Stimulated activated memory B cell treated with anti-CD40 and anti-IgM and Interleukin-4, amounts not matched to agents 10 μg/mL and 1 μg/mL and 100 μg/mL, for 72 hours (primary cell): ENCODE measurements at places on chromosomes 13 and 19.

DNA sequence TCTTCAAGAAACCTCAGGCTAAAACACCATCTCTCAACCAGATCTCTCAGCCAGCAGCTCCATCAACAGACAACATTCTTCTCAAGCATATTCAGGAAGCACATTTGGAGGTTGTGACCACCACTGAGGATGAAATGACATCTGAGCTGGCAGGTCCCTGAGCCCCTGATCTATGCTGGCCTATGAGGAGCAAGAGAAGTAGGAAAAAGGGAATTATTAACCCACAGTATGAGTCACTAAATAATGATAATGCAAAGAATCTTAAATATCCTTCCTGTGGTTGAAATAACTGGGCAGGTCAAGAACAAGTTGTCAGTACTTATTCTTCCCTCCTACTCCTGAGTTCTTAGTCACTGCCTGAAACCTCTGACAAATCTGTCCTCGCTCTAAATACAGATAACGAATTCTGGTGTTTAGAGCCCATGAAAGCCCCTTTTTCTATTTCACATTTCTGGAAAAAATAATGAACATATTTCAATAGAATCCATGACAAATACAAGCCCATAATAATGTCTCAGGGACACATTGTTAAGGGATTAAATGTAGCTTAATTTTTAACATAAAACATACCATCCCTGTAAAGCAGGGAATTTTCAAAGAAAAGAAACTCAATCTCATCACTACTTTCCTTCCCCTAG lies 225.8 kb upstream of the IRS2 start:
- no peaks in the 10 kb centered on the region for H3K36me3 ChIP-seq
- H3K4me3 ChIP-seq, result no peak overlapping the region
- ATAC-seq, result no peak
- H3K27me3 ChIP-seq, result no peaks in the 10 kb centered on the region
- no peaks in the 10 kb centered on the region for H3K4me1 ChIP-seq

DNA sequence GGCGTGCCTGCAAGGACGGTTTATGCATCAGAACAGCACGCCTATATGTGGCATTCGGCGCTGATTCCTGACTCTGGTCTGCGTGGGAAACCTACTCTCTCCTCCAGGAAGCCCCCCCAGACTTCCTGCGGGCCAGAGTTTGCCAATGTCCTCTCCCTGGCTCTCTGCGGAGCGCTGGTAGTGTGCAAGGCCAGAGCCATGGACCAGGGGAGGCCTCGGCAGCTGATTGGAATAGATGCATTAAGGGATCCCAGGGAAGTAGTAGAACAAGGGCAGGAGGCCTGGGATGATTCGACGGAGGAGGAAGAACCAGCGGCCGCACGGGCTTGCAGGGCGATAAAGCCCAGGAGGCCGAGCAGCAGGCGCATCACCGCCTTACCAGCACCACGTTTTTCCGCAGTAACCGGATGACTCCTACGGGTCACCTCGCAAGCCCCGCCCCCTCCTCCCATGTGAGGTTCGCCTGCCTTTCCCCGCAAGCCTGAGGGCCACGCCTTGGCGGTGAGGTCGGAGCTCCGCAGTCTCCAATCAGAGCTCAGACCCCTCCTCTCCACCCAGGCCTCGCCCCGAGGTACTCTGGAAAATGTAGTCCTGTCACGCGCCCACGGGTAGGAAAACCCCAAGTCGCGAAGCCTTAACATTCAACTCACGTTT lies 5.0 kb downstream of the CLEC11A start:
- no peak overlapping the region for H3K27ac ChIP-seq
- H3K4me1 ChIP-seq, result peaks cover 1% of the 10 kb centered on the region
- H3K4me3 ChIP-seq, result no peak overlapping the region
- H3K27me3 ChIP-seq, result peaks cover 75% of the 10 kb centered on the region

- no peaks in the 10 kb centered on the region for H3K27me3 ChIP-seq
- peaks cover 45% of the 10 kb centered on the region for H3K4me1 ChIP-seq
- peaks cover 18% of the 10 kb centered on the region for H3K36me3 ChIP-seq
- peak; percentile 97 for ATAC-seq
- H3K27ac ChIP-seq, result peak within 1 kb of the TSS; percentile 98
Observed at GRCh38 chr19:19320361-19321140, at the start of the genes MAU2 and SUGP1. TSS of gene MAU2 (plus strand) at chr19:19320829. CDS start at chr19:19320860, 31 bp downstream. TSS of gene SUGP1 (minus strand) at chr19:19320509. CDS start at chr19:19320496, 13 bp downstream.

- no peaks in the 10 kb centered on the region for H3K36me3 ChIP-seq
- H3K4me3 ChIP-seq, result peak overlapping the region; percentile 82
- H3K27me3 ChIP-seq, result no peaks in the 10 kb centered on the region
- H3K4me1 ChIP-seq, result peaks cover 32% of the 10 kb centered on the region
Observed at GRCh38 chr19:48837051-48837524, 797 bp upstream of the HSD17B14 start.

DNA sequence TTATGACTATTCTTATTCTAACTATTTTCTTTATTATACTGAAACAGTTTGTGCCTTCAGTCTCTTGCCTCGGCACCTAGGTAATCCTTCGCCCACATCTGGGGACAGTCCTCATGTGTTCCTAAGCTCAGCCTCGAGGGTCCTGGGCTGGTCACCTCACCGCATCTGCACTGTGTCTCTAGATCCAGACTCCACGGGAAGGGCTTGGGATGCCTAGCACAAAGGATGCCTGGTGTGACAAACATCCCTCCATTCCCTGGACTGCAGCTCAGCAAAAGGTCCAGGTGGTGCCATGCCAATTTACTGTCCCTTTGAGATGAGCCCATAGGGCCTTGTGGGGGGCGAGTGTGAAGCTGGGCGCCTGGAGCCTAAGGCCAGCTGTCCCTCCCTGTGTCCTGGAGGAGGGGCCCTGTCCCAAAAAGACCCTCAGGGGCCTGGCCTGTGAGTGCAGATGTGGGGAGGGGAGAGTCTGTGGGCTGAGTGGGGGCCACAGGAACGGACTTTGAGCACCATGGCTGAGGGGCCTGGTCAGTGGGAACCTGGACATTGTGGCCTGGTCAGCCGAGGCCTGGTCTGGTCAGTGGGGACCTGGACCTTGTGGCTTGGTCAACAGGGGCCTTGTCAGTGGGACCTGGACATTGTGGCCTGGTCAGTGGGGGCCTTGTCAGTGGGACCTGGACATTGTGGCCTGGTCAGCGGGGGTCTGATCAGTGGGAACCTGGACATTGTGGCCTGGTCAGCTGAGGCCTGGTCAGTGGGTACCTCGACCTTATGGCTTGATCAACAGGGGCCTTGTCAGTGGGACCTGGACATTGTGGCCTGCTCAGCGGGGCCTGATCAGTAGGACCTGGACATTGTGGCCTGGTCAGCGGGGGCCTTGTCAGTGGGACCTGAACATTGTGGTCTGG lies 45.1 kb upstream of the TPM4 start:
- peaks cover 19% of the 10 kb centered on the region for H3K4me1 ChIP-seq
- no peaks in the 10 kb centered on the region for H3K36me3 ChIP-seq
- H3K27ac ChIP-seq, result no peak overlapping the region
- ATAC-seq, result no peak

- H3K36me3 ChIP-seq, result no peaks in the 10 kb centered on the region
- H3K27ac ChIP-seq, result no peak overlapping the region
- H3K4me1 ChIP-seq, result no peaks in the 10 kb centered on the region
- no peak overlapping the region for H3K4me3 ChIP-seq
- ATAC-seq, result no peak
Observed at GRCh38 chr13:73656863-73657262, 477.3 kb downstream of the KLF12 start.

DNA sequence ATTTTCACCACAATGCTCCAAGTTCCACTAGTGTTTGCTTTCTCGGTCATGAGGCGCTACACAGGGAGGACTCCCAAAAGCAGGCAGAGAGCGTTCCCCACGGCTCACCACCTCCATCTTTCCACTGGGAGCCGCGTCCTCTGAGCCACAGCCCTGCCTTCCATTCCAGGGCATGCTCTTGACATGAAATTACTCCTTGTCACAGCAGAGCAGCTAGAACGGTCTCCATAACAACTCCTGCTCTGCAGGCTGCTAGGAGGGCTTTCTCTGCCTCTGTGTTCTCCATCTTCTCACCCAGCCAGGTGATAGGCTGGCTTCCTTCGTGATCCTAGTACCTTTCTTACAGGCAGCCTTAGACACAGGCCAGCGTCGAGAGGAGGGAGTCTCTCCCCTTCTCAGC lies 171.8 kb upstream of the UBL3 start:
- H3K27me3 ChIP-seq, result peaks cover 30% of the 10 kb centered on the region
- no peaks in the 10 kb centered on the region for H3K4me1 ChIP-seq
- no peaks in the 10 kb centered on the region for H3K36me3 ChIP-seq
- ATAC-seq, result no peak
- no peak overlapping the region for H3K4me3 ChIP-seq

GRCh38 chr13:34967851-34968562 lies 25.9 kb downstream of the NBEA start:
- H3K4me1 ChIP-seq, result no peaks in the 10 kb centered on the region
- peaks cover 19% of the 10 kb centered on the region for H3K36me3 ChIP-seq
- H3K27me3 ChIP-seq, result no peaks in the 10 kb centered on the region
- no peak overlapping the region for H3K27ac ChIP-seq
- no peak for ATAC-seq

- no peak for ATAC-seq
- peaks cover 6% of the 10 kb centered on the region for H3K36me3 ChIP-seq
- H3K4me1 ChIP-seq, result peaks cover 15% of the 10 kb centered on the region
- peaks cover 46% of the 10 kb centered on the region for H3K27me3 ChIP-seq
Observed at GRCh38 chr13:113890774-113891480, 27.1 kb upstream of the GAS6 start.

DNA sequence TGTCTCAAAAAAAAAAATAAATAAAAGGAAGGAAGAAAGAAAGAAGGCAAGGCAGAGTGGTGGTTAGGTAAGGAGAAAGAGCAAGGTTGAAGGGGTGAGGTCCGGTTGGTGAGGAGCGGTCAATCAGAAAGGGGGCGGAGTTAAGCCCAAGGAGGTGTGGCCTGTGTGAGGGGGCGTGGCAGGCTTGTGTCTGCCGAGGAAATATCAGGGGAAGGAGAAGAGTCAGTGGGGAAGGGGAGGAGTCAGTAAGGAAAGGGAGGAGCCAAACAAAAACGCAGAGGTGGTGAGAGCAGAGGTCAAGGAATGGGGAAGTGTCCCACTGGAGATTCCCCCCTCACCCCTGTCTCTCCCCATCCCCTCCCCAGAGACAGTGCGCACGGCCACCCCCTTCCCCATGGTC lies 5.9 kb downstream of the CACNG7 start:
- H3K4me1 ChIP-seq, result no peaks in the 10 kb centered on the region
- no peak for ATAC-seq
- H3K36me3 ChIP-seq, result no peaks in the 10 kb centered on the region
- peaks cover 24% of the 10 kb centered on the region for H3K27me3 ChIP-seq
- H3K4me3 ChIP-seq, result no peak overlapping the region

DNA sequence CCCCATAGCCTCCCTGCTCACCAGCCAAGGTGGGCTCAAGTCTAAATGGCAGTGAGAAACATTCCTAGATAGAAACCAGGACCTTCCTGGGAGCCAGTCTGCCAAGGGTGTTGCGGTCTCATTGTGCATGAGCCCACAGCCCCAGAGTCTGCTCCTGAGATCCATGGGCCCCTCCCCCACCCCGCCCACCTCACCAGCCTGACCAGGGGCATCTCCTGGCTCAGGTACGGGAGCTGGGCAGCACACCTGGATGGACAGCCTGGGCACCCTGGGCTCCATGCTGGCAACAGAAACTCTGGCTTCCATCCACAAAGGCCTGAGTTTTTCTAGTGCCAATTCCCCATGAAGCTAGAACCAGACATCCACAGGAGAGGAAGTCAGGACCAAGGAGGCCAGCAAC lies 65.6 kb downstream of the RAB20 start:
- H3K4me1 ChIP-seq, result no peaks in the 10 kb centered on the region
- H3K27ac ChIP-seq, result no peak overlapping the region
- no peak for ATAC-seq
- peaks cover 5% of the 10 kb centered on the region for H3K36me3 ChIP-seq
- no peaks in the 10 kb centered on the region for H3K27me3 ChIP-seq
- no peak overlapping the region for H3K4me3 ChIP-seq

GRCh38 chr13:86882835-86883234 lies 788.3 kb upstream of the SLITRK5 start:
- no peak overlapping the region for H3K27ac ChIP-seq
- H3K4me3 ChIP-seq, result no peak overlapping the region
- no peak for ATAC-seq
- H3K27me3 ChIP-seq, result no peaks in the 10 kb centered on the region
- H3K36me3 ChIP-seq, result no peaks in the 10 kb centered on the region
- H3K4me1 ChIP-seq, result no peaks in the 10 kb centered on the region

GRCh38 chr19:51354742-51355148 lies 11.4 kb downstream of the ETFB start:
- no peak for ATAC-seq
- peaks cover 51% of the 10 kb centered on the region for H3K36me3 ChIP-seq
- no peak overlapping the region for H3K27ac ChIP-seq
- no peaks in the 10 kb centered on the region for H3K4me1 ChIP-seq

- H3K27me3 ChIP-seq, result no peaks in the 10 kb centered on the region
- no peaks in the 10 kb centered on the region for H3K36me3 ChIP-seq
- no peak overlapping the region for H3K4me3 ChIP-seq
- H3K27ac ChIP-seq, result no peak overlapping the region
Observed at GRCh38 chr19:8722032-8722431, 598 bp downstream of the OR2Z1 start.

GRCh38 chr13:110483386-110483968 lies 78.0 kb downstream of the RAB20 start:
- ATAC-seq, result no peak
- H3K4me1 ChIP-seq, result peaks cover under 1% of the 10 kb centered on the region
- no peak overlapping the region for H3K27ac ChIP-seq
- H3K36me3 ChIP-seq, result no peaks in the 10 kb centered on the region
- H3K4me3 ChIP-seq, result no peak overlapping the region

- H3K4me1 ChIP-seq, result peaks cover 80% of the 10 kb centered on the region
- H3K4me3 ChIP-seq, result peak overlapping the region; percentile 89
- peak overlapping the region; percentile 85 for H3K27ac ChIP-seq
- no peak for ATAC-seq
- H3K27me3 ChIP-seq, result no peaks in the 10 kb centered on the region
Observed at GRCh38 chr19:16327501-16327900, 2.9 kb downstream of the KLF2 start.

GRCh38 chr19:17606590-17607185 lies 51.2 kb downstream of the COLGALT1 start:
- H3K36me3 ChIP-seq, result no peaks in the 10 kb centered on the region
- peak overlapping the region; percentile 82 for H3K4me3 ChIP-seq
- peak; percentile 58 for ATAC-seq
- H3K27ac ChIP-seq, result peak overlapping the region; percentile 66

DNA sequence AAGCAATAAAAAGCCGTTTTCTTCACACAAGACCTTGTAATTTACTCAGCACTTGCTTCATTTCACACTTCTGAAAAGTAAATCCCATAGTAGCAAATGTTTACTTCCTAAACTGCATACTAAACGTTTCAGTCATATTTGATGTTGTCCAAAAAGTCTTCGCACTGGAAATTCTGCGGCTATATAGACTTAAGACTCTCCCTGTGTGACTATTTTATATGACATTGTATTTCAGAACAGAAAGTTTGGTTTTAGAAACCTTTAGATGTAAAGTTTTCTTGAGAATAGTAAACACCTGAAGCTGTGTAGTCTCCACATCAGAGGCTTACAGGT lies 29.6 kb downstream of the ZAR1L start:
- no peaks in the 10 kb centered on the region for H3K27me3 ChIP-seq
- ATAC-seq, result no peak
- no peak overlapping the region for H3K27ac ChIP-seq
- no peaks in the 10 kb centered on the region for H3K36me3 ChIP-seq
- H3K4me3 ChIP-seq, result no peak overlapping the region

GRCh38 chr13:111422348-111422747 lies 101.9 kb downstream of the TEX29 start:
- H3K4me3 ChIP-seq, result no peak overlapping the region
- ATAC-seq, result no peak
- H3K27me3 ChIP-seq, result peaks cover 23% of the 10 kb centered on the region

GRCh38 chr19:11881151-11881800 lies 6.3 kb upstream of the ZNF69 start:
- ATAC-seq, result peak; percentile 75
- H3K36me3 ChIP-seq, result no peaks in the 10 kb centered on the region
- no peaks in the 10 kb centered on the region for H3K4me1 ChIP-seq
- H3K4me3 ChIP-seq, result no peak overlapping the region
